ENCODE measurements at places on chromosomes 12 and 14.

DNA sequence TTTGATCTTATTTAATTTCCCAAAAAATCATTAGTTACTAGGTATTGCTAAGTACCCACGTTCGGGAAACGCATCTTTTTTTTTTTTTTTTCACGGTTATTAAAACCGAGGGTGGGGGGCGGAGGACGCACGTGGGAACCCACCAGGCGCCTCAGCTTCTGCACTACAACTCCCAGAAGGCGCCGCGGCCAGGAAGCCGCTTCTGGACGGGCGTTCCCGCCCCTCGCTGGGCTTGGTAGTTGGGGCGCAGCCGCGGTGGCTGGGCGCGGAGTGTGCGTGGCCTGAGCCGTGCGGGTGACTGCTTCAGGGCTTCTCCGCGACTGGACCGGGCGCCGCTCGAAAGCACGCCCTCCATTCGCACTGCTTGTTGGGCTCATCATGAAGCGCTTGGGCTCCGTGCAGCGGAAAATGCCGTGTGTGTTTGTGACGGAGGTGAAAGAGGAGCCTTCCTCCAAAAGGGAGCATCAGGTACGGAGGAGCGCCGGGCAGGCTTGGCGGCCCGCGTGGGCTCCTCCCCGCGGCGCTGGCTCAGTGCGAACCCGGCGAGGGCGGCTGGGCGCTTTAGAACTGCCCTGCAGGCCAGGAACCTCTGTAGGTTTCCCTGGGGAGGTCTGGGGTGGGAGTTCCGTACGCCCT, 6.2 kb upstream of the C12orf50 start:
- peak; percentile 97 for DNase-seq

DNA sequence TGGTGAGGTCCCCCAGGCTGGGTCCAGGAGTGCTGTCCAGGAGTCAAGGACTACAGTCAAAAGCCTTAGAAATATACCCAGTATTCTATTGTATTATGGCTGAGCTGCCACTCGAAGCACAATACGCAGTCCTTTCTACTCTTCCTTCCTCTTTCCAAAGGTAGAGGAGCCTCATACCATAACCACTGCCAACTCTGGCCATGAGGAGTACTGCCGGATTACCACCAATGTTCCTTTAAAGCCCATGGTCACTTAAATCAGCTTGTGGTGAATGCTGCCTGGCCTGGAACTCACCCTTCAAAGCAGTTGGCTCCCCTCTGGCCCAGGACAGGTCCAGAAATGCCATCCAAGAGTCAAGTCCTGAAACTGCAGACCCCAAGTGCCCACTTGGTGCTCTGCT, 425.4 kb downstream of the SLC16A7 start:
- no peak for DNase-seq

- DNase-seq: peak; percentile 54
Measured at GRCh38 chr14:72420749-72421474, 473.0 kb downstream of the DPF3 start.

DNA sequence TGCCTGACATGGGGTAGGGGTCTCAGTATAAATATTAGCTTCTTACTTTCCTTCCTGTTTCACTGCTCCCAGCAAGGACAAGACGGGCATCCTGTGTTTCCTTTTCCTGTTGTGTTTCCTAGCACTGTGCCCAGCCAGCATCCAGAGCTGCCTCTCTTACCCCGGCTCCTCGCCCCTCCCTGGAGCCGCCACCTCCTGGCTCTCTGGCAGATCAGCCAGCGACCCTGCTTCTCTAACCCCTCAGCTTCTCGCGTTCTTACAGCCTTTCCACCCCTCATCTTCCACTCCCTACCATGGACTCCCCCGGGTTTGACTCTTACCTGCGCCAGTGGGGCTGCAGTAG, 17.8 kb downstream of the HDAC7 start:
- DNase-seq: no peak

DNA sequence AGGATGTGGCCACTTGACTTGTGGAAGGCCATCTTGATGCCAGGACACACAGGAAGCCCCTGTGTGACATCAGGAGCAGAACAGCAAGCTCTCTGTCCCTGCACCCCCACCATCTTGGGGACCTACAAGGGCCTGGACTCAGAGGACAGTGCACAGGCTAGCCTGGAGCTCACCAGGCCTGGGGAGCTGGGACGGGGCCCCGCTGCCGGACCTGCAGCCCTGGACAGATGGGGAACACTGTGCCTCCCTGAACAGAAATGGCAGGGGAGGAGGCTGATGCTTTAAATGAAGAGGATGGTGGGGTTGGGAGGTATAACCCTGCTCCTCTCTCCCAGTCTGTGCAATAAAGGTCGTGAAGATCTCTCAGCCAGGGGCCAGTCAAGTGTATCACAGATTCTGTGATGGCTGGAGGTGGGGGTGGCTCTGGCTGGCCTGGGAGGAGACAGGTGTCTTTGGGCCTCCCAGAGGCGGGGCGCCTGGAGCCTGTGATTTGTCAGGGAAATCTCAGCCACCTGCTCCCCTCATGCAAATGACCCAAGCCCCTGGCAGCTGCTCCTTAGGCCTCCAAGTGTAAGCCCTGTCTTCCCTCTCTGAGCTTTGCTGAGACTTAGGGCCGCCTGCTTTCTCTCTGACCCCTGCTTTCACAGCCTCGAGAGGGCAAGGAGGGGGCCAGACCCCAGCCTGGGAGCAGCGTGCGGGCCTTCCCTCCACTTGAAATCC, 1.1 kb upstream of the GNB3 start:
- peak; percentile 48 for DNase-seq

- DNase-seq: peak; percentile 18
Measured at GRCh38 chr12:9813821-9814798, 13.2 kb upstream of the KLRF1 start.

Data from NCI-H69 (cell line).